ENCODE measurements at places on chromosomes 5 and 9.

DNA sequence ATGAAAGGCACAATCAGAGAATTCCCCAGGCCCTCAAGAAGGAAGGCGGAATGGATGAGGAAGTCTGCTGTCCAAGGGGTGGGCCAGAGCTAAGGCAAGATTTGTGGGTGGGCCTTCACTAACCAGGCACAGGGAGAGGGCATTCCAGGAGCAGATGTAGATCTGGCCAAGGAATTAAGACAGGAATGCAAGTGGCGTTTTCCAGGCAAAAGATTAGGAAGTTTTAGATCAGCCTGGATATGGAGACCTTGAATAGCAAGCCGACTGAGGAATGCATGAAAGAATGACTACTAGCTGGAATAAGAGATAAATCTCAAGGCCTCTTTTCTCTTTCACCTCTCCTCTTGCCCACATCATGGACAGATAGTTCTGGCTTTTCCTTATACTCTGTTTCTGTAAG lies 68.5 kb downstream of the GHR start:
- DNase-seq, result no peak

DNA sequence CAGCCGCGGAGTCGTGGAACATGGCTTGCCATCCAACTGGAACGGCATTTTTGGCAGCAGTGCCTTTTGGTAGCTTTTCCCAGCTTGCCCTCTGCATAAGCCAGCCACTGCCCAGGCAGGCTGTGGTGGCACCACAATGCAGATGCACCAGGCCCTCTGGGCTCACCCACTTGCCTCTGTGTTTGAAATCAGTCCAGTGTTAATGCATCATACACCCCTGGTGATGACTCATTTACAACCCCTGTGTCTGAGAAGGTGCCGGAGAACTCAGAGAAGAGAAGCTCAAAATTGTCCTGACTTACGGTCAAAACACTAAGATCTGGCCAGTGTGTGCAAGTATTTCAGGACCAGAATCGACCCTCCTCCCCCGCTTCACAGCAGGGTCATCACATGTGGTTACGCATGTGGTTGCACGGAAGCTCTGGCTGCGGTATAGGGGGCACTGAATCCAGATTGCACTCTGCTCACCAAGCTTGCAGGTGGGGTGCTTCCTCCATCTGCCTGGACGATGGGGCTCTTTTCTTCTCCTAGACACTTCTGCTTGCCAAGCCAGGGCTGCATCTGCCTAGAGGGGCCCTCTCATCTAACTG lies 66.5 kb upstream of the SMIM15 start:
- DNase-seq, result no peak

- no peak for DNase-seq
These were observed 11.0 kb downstream of the HAVCR1 start for GRCh38 chr5:157047898-157048297.

DNA sequence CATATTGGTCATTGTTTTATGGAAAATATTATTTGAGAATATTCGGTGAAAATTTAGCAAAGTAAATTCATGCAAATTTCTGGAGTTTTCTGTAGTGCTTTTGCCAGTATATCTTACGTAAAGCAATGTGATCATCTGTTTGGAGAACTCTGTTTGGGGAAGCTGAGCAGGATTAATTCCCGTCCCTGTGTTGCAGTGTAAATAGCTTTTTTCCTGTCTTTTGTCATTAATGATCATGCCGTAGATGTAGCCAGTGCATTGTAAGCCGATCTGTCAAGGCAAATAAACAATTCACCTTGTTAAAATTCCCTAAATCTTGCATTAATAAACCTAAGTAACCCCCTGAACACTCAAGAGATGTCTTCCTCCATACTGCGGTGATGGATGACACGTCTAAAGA lies 39.2 kb downstream of the PPIC start:
- DNase-seq, result no peak

DNA sequence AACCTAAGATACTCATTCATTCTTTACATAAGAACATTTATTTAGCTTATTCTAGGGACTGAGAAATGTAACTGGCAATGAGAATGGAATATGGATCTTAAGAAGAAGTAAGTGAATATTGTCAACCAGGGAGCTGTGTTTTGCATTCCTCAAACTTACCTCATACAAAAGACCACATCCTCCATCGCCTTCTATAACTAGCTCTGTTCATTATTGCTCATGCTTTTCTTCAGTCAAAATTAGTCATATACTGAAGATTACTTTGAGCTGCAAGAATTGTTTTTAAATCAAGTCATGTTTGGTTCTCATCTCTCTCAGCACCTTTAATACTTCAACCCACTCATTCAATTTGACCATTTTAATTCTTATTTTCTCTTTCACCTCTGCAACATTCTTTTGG lies 140.3 kb upstream of the RASA1 start:
- no peak for DNase-seq

- DNase-seq, result no peak
These were observed 176.0 kb downstream of the ATP10B start for GRCh38 chr5:160675988-160676387.

DNA sequence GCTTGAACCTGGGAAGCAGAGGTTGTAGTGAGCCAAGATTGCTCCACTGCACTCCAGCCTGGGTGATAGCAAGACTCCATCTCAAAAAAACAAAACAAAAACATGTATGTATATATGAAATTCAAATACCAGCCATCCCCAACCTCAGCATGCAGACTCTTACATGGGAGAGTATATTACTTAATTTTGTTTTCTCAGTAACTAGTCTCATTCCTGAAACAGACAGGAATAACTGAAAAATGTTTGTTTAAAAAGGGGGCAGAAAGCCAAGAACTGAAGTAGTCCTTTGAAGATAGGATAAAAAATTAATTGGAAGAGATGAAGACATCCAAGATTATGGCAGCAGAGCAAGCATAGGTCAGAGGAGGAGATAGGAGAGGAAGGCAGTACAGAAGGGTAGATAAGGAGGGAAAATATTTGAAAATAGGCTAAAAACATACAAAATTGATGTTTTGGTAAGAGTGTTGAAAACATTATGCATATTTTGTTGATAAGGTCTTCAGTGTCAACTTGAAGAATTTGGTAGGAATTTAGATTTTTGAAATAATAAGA lies 309.9 kb downstream of the MAT2B start:
- no peak for DNase-seq

DNA sequence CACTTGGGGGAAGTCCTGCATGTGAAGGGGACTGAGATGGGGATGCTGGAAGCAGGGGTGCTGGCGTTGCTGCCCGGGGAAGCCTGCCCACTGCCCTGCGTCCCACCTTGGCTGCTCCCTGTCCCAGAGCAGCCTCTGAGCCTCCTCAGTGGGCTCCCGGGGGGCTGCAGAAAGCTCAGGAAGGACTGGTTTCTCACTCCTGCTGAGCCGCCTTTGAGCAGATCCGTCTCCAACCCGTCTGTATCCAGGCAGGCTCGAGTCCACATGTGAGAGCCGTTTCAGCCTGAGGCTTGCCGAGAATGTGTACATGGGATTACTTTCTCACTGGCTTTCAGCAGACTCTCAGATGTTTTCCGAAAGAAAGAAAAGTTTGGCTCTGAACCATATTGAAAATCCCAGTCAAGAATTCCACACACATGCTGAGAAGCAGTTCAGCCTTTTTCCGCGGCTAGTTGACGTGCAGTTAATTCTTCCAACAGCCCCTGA lies 95.3 kb upstream of the COL5A1 start:
- DNase-seq, result no peak

DNA sequence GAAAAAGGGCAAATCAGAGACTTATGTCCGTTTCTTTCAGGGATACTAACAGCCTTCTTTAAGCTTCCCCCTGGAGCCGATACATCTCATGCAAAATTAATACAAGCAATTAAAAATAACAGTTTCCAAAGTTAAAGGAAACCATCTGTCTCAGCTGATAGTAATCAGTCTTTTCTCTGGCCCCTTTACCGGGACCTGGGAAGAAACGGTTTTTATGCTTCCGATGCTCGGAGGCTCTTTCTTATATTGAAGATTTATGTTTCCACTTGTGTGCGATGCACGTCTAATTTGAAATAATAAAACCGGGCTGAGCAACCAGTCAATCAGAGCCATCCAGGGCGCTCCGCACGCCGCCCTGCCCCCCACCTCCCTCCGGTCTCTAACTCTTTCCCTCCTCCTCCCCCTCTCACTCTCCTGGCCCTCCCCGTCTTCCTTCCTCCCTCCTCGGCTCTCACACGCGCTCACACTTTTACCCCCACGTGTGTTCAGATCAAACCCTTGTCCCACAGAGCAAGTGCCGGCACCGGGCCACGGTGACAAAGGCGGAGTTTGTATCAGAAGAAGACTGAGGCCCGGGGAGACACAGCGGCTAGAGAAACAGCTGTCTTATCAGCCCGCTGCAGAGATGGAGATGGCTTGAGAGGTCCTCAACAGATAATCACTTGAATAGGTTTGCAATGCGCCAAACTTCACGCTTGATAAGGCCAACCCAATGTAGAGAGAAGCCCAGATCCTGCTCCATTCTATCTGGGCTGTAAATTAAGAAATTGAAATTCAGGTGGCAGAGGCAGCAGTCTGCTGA lies 5.1 kb upstream of the ELAVL2 start:
- no peak for DNase-seq

- no peak for DNase-seq
These were observed 110.9 kb downstream of the ESM1 start for GRCh38 chr5:54874337-54875021.

GRCh38 chr5:180792965-180793287 lies 9.7 kb downstream of the MGAT1 start:
- DNase-seq, result no peak

DNA sequence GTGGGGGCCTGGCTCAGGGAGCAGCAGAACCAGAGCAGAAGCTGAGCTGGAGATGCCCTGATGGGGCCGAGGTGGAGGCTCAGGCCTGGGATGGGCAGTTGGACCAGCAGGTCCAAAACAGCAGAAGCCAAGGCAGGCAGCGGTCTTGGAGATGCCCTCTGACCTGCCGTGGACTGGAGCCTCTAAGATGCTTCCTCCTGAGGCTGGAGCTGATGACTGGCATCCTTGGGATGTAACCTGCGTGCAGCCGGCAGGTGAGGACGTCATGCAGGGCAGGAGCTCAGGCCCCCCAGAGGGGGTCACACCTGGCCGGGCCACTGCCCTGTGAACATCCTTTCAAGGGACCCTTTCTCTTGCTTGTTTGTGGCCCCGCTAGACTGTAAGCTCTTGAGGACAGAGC lies 162.0 kb downstream of the RGS3 start:
- no peak for DNase-seq

GRCh38 chr9:98657897-98658296 lies 50.8 kb downstream of the GABBR2 start:
- no peak for DNase-seq

- no peak for DNase-seq
These were observed 216.5 kb downstream of the PDZD2 start for GRCh38 chr5:31855134-31856040.

- DNase-seq, result no peak
These were observed 38.8 kb downstream of the LPCAT1 start for GRCh38 chr5:1484730-1485578.

- DNase-seq, result no peak
These were observed 9.8 kb downstream of the CD74 start for GRCh38 chr5:150402901-150403342.

DNA sequence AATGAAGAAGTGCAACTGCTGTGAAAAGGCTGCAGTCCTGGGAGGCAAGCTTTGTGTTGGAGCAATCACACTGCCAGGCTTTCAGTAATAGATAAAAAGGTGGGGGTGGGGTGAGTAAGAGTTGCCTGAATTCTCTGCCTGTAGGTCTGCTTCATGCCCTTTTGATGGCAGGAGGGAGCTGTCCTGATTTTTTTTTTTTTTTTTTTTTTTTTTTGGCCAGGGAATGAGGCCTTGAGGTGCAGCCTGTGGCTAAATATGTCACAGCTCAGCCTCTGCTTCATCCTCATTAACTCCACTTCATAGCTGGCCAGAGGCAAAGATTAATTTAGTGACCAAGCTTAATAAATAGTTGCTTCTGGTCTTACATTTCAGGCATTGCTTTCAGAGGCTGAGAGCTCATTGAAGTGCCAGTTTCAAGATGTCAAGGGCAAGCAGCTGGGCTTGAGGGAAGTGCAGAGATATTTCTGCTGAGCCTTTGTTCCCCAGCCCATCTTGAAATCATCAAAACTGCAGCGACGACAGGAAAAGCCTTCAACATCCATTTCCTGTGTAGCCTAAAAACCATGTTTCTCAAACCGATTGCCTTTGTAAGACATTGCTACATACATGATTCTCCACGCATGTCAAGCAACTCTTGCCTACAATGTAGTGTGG lies 134.7 kb downstream of the MACIR start:
- DNase-seq, result no peak

DNA sequence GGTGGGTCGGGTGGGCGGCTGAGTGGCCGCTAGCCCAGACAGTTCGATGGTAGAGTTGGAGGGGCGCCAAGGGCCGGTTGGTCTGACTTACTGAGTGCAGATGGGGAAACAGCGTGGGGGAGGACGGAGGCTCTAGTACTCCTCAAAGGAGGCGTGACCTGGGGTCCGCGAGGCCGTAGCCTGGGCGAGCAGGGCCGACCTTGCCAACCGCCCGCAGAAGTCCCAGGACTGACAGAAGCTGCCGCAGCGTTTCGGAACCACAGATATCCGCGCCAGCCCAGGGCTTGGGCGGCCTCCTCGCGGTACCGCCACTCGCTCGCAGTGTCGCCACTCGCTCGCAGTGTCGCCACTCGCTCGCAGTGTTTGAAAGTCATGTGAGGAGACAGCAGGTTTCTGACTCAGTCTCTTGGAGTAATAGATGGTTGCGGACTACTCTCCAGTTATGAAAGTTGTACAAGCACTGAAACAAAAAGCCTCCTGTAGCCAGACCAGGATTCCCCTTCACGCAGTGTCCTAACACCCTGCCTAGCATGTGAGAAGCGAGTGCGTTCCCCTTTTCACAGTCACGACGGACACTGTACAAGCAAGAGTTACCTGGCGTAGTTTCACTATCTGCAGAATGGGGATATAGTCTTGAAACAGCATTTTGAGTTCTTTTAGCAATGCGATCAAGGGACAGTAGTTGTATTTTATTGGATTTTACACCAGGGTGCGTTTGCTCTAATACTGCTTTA lies 674 bp downstream of the TMEM38B start:
- DNase-seq, result peak; percentile 63

DNA sequence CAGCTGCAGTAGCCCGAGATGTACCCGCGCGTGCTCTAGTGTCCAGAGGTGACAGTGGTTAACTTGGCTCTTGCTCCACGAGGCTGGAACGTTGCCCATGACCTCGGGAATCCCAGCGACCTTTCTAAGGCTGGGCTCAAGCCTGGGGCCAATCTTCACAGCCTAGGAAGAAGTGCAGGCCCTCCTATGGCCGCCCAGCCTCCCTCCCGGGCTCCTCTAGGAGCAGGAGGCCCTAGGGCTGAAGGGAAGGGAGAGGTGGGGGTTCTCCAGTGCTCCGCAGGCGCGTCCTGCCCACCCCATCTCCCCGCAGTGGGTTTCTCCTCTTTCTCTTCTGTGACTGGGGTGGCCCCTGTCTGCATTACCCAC lies 13.3 kb downstream of the NR2F1 start:
- DNase-seq, result no peak

GRCh38 chr5:113142186-113142585 lies 165.6 kb downstream of the DCP2 start:
- no peak for DNase-seq

DNA sequence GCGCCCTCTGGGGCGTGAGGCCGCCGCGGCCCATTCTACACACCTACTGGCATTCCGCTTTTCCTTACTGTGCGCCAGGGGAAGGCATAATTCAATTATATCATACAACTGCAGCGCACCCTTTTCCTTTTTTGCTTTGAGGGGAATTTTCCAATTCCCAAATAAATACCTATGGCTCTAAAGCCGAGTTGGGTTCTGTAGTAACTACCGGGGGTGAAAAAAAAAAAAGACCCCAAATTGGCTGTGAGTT lies 34.1 kb upstream of the NFIB start:
- DNase-seq, result no peak

GRCh38 chr5:156529892-156530291 lies 202.9 kb downstream of the SGCD start:
- DNase-seq, result no peak

- DNase-seq, result no peak
These were observed at the start of gene CCIN for GRCh38 chr9:36169166-36169565. Gene CCIN (plus strand): TSS chr9:36169388. CDS start chr9:36169503, 115 bp downstream.

GRCh38 chr5:177607452-177608192 lies 7.7 kb downstream of the B4GALT7 start:
- peak; percentile 50 for DNase-seq

Measured in CD4-positive, alpha-beta memory T cell (primary cell).